ENCODE measurements at places on chromosomes 1 and 21.

GRCh38 chr1:147292012-147292411, 49.5 kb downstream of the CHD1L start:
- no peak for DNase-seq

- DNase-seq = no peak
Observed at GRCh38 chr1:219926363-219926998, 1.9 kb downstream of the SLC30A10 start.

DNA sequence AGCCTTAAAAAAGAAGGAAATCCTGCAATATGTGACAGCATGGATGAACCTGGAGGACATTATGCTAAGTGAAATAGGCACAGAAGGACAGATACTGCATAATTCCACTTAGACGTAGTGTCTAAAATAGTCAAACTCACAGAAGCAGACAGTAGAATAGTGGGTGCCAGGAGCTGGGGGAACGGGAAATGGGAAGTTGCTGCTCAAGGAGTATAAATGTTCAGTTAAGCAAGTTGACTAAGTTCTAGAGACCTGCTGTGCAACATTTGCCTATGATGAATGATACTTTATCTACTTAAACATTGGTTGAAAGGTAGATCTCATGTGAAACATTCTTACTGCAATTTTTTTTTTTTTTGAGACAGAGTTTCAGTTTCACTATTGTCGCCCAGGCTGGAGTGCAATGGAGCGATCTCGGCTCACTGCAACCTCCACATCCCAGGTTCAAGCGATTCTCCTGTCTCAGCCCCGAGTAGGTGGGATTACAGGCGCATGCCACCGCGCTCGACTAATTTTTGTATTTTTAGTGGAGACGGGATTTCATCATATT, 197.8 kb downstream of the HIVEP3 start:
- DNase-seq = no peak

- no peak for DNase-seq
Observed at GRCh38 chr1:227362039-227362438, 43.7 kb upstream of the CDC42BPA start.

DNA sequence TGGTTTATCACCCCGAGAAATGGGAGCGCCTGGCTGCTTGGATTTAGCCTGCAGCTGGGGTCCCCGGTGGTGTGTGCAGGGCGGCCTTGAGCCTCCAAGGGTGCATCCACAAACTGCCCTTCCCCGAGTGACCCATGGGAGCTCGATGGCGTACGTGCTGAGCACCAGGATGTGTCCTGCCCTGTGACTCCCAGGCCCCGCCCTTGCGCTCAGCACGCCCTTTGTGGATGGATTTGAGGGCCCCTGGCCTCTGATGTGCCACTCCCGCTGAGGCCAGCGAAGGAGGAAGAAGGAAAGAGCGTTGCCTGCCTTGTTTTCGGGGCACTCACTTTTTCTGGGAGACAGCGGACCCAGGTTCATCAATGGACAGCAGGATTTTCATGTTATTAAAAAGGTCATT, 1.7 kb upstream of the TFF3 start:
- DNase-seq = no peak

GRCh38 chr21:45607021-45607908, 36.3 kb upstream of the PCBP3 start:
- no peak for DNase-seq

DNA sequence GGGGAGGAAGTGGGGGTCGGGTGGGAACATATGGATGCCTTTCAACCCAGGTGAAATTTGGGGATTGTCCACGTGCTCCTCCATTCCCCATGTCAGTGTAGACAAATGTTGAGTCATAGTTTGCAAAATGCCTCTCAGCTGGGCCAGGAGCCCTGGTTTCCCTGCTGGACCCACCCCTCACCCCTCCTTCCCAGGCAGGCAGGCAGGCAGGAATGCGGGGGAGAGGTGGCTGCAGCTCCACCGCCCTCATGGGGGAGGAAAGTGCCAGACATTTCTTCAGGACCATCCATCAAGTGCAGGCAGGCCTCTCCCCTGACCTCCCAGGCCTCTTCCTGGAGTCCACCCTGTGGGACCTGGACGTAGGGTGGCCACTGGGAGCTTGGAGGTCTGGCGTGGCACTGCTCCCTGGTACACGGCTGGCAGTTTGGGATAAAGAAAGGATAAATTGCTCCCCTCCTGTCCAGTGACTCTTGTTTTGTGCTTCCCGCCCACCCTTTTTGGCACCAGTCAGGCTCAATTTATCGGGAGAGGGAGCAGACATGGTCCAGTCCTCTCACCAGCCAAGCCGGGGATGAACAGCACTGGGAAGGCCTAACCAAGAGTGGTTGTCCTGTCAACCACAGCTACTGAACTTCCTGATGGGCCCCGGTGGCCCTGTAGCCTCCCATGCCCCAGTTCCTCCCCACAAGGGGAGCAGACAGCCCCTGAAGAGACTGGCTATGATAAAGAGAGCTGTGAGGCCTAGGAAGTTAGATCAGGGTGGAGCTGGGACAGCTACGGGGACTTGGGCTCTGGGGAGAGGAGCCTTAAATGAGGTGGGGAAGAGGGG, 18.9 kb downstream of the NPR1 start:
- no peak for DNase-seq

DNA sequence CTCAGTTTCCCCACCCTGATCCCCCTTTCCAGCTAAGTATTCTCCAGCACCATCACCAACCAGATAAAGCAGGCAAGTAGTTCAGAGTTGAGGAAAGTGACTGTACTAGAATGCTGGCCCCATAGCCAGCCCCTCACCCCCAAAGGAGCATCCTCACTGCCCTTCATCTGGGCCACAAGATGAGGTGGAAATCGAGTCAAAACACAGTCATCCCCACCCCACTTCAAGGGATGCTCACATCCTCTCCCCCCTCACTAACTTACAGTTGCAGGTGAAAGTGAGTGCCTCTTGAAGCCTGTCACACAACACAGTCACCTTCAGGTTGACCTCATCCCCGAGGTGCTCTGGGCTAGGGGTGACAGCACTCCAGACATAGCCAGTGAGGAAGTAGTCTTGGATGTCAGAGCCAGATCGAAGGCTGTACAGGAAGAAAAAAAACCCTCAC, 30.4 kb downstream of the PIK3C2B start:
- DNase-seq = no peak

GRCh38 chr1:33469691-33470090, 2.8 kb upstream of the ZSCAN20 start:
- DNase-seq = no peak

DNA sequence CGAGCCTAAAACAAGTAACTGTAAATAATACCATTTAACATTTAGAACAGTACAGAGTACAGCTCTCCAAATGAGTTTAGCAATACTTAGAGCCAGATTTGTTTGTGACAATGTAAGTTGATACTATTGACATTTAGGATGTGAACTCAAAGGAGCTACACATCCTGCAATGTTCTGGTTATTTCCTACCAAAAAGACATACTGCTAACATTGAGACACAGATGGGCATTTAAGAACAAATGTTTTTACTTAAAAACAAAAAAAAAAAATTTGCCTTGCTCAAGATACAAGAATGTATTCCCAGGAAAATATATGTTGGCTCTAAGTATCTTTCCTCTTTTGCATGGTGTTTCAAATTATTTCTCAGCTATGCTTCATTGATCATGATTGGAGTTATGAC, 1464.8 kb upstream of the PRMT6 start:
- no peak for DNase-seq

DNA sequence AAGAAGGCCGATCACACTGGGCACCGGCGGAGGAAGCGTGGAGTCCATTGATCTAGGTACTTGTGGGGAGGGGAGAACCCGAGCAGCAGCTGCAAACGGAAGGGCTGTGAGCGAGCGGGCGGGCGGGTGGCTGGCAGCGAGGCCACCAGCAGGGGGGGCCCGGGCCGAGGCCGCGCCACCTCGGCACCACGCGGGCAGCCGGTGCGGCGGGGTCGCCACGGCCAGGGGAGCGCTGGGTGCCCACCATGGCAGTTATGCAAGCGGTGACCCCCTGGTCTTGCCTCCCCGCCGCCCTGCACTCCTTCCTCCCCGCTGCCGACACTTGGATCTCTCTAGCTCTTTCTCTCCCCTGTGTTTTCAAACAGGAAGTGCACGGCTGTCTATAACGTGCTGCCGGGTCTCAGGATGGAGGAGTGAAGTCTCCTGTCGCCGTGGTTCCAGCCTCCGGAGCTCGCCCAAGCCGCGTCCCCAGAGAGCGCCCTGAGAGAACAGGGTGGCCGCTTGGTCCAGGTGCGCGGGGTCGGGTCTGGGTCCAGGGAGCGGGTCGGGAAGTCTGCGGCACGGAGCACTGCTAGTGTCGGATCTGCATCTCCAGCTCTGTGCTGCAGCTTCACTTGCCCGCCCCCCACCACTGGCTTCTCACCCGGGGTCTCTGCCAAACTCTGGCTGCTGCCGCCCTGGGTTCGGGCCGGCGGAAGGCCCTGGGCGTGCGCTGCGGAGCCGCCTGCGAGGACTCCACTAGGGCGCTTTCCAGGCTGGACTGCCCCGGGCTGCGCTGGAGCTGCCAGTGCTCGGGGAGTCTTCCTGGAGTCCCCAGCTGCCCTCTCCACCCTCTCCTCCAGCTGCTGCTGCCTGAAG, 22.7 kb downstream of the LRRC8D start:
- peak; percentile 84 for DNase-seq

GRCh38 chr1:158196461-158196860, 15.8 kb downstream of the CD1D start:
- no peak for DNase-seq

GRCh38 chr1:206946261-206946660, at the start of gene PIGR:
Gene PIGR (minus strand): TSS chr1:206946466. CDS start chr1:206940531, 5,935 bp downstream.
- no peak for DNase-seq

DNA sequence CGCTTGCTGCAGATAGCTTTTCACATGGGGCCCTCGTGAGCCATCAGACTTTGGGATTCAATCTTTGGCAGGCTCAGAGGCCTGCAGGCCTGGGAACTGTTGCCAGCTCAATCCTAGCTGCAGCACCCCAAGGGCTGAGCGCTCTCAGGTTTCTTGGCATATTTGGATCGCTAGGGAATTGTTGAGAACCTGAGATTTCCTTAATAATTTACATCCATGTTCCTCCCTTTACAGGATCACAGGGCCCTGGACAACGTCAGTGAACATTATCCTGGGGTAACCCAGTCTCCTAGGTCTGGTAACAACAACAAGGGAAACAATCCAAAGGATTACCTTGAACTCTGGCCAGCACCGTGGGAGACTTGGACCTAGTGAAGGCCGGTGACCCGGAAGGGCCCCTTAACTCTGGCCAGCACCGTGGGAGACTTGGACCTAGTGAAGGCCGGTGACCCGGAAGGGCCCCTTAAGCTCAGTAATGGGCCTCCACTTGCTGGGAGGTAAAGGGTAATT, 49.3 kb upstream of the NEK2 start:
- no peak for DNase-seq

- DNase-seq = no peak
Observed at GRCh38 chr1:65197636-65198035, 49.6 kb downstream of the AK4 start.

DNA sequence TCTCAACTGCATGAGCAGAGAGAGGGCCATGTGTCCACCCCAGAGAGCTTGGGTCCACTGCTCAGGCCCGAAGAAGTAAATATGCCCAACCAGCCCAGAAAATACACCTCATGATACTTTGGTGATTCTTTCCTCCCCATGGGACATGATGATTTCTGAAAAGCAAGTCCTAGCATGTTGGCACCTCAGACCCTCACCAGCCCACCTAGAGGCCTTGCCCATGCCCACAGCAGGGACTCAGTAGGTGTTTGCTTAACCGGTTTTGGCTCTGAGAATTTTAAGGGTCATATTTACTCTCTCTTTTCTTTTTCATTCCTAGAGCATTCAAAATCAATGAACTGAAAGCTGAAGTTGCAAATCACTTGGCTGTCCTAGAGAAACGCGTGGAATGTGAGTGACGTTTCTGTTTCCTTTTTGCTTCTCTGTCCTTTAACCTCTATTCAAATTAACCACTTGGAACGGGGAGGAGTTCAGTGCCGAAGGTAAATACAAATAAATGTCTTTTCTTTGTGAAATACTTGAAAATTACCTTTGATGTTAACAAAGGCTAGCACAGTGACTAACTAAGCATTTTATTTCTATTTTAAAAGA, 79.7 kb downstream of the PDE9A start:
- no peak for DNase-seq

DNA sequence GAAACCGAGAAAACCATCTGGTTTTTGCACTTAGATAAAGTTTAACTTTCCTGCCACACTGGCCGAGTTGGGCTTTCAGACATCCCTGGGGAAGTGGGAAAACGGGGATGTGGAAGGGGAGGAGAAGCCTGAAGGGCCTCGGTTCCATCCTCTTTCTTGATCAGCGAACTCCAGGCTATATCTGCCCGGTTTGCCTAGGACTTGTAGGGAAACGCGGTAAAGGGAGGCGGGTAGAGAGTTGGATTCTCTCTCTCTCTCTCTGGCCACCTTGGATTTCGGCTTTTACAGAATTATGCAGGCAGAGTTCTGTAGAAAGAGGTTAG, 4.6 kb upstream of the LHX8 start:
- no peak for DNase-seq

- DNase-seq = no peak
Observed at GRCh38 chr1:94974241-94974640, 47.3 kb upstream of the CNN3 start.

- DNase-seq = no peak
Observed at GRCh38 chr1:156291226-156292061, 4.0 kb downstream of the GLMP start.

- DNase-seq = no peak
Observed at GRCh38 chr1:40745176-40745575, 38.4 kb upstream of the KCNQ4 start.

DNA sequence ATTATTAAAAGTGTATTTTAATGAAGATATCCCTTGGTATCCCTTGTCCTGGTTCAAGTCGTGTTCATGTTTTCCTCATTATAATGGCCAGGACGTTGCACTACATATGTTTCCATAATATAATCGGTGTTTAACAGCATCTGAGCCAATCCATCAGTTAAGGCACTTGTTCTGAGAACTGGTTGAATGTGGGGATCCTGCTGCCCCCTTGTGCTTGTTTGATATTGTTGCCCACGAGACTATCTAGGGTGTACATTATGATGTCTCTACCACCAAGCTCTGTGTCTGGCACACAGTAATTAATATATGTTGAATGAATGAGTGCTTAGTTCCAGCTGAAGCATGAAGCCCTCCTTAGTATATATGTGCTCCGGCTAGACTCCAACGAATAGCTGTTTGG, 193.0 kb downstream of the CACNA1E start:
- peak; percentile 70 for DNase-seq

DNA sequence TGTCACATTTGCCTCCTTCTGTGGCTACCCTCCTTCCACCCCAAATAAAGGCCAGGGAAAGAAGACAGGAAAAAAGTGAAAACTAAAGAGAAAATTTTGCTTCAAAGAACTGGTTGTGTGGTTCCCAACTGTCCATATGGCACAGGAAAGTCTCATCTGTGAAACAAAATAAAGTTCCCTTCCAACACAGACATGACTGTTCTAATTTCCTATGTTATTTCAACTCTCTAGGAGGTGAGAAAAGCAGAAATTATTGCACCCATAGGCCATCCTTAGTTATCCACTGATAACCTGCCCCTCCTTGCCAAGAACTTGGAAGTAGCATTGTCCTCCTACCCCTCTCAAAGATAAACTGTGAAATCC, 8.1 kb upstream of the RAB29 start:
- no peak for DNase-seq

Measured in NCI-H1092 treated with DMSO at 0.1 percent for 48 hours (cell line).